ENCODE measurements at places on chromosomes 2 and 18.

DNA sequence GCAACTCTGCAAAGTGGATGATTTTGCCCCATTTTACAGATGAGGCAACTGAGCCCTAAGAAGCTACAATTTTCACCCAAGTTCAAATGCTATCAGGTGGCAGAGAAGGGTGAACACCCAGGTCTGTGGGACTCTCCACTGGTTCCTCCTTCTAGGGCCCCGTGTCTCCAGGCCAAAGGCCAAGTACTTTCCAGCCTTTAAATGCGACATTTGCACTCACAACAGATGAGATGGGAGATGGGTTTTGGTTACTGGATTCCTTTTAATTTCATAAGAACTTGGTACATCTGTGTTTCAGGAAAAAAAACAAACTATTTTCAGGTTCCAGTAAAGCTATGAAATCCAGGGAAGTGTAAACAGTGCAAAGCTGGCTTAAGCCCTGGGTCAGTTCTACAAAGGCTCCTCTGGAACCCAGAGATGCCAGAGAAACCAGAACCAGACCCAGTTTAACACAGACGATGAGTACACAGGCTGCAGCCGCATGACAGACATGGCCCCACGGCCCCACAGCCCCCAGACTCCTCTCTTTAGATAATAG is 361.7 kb downstream of the ANAPC1 start:
- DNase-seq, result peak; percentile 73

DNA sequence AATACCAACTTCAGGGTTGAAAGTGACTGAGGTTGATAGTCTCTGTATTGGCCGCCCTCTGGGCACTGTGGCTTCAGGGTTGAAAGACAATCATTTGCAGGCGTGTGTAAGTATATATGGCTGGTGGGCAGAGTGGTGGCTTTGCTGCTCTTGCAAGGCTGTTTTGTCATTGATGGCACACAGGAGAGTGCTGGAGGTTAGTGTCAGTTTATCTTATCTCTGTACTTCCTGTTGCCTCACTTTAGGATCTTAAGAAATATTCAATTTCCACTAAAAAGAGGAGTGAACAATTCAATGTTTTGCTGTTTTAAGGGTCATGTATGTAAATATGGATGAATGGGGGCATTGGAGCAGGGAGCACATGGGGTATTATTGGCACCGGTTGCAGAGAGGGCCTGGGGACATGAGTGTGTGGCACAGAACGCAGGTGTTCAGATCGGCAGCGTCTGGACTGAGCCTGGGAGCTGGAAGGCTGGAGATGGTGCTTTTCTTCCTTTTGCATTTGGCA is 51.5 kb downstream of the NCK2 start:
- no peak for DNase-seq

DNA sequence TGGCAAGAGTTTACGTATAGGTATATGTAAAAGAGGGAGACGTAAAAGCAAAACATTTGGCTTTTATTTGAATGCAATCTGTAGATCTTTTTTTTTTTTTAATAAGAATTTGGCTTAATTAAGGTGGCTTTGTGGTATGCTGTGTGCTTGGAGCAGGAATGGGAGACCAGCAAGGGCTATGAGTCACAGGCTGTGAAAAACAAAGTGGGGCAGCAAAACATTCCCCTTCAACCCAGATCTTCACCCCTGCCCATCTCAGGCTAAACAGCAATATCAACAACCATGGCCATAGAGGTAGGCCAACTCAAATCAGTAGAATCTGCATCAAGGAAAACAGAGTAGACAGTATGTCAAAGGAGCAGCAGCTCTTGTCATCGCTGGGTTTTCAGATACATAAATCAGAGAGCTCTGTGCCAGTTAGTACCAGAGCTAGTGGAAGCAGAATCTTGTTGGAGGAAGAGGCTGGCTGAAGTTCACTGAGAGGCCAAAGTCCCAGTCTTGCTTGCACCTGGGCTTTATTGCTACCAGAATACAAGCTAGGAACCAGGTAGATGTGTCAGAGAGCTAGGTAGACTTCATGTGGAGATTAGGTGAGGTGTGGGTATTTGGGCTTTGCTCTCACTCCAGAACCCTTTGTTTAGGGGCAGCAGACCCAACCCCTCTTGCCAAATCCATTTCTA is 191.5 kb upstream of the FANCL start:
- no peak for DNase-seq

- DNase-seq, result no peak
Measured at GRCh38 chr2:189982780-189983394, 79.6 kb downstream of the MSTN start.

DNA sequence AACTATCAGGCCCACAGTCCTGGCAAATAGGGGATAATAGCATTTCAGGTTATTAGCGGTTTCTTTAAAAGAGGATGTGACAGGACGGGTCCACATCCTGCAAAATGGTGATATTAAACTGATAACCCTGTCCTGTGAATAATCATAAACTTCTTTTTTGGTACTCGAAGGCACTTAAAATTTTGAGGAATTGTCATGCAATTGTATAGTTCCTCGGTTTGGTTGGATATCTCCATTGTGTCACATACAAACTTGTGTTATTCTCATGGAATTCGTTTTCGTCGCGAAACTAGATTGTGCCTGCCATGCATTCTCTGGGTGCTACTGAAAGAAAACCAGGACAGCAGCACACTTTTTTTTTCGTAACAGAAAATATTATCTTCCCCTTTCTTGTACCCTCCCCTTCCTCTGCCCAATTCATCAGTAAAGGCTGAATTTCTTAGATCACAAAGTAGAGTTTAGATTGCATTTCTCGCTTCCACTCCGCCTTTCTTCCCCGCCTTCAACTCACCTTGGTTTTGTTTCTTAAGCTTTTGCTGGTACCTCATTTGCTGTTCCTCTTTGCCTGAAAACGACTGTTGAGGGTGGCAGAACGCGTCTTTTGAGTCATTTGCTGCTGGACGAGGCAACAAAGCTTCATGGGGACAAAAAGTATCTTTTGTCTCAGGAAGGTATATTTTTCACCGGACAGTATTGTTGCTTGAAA is 1.3 kb downstream of the CERS6 start:
- no peak for DNase-seq

GRCh38 chr2:174503161-174503809 is 16.5 kb upstream of the GPR155 start:
- DNase-seq, result no peak

GRCh38 chr2:104465981-104466380 is 387.9 kb upstream of the POU3F3 start:
- DNase-seq, result no peak

DNA sequence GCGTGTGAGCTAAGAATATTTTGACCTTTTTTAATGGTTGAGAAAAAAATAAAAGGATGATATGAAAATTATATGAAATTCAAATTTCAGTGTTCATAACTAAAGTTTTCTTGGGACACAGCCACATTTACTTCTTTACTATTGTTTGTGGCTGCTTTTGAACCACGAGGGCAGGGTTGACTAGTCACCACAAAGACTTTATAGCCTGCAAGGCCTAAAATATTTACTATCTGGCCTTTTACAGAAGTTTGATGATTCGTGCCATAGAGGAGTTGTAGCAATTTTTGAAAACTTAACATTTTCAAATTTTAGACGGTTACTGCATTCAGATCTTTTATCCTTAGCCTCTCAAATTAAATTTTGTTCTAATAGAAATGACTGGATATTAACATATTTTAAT is 69.9 kb downstream of the LIMS1 start:
- DNase-seq, result no peak

DNA sequence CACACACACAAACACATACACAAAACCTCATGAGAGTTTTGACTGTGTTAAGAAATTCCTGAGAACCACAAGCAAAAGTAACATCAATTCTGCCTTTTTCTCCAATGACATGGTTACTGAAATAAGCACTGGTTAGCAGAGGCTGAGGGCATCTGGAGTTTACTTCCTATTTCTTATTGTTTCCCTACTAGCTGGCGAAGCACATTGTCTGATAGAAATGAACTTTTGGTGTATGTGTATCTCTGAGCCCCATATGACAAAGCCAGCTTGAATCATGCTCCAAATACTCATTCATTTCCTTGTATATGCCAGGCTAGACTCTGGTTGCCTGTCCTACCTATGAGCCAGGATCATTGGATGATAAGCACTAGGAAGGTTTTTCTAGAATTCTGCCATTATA is 203.1 kb downstream of the NCKAP5 start:
- DNase-seq, result no peak

DNA sequence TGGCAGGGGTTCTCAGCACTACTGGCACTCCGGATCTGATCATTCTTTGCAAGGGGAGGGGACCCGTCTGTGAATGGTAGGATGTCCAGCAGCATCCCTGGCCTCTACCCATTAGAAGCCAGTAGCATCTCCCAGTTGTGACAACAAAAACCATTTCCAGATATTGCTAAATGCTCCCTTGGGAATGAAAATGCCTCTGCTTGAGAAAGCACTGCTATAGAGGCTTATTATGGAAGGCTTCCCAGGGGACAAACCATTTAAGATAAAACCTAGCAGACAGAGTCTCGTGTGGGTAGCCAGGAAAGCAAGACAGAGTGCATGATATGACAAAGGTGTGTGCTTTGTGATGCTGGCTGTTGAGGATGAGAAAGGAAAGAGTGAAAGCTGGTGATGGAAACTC is 273.7 kb downstream of the TMX3 start:
- DNase-seq, result no peak

DNA sequence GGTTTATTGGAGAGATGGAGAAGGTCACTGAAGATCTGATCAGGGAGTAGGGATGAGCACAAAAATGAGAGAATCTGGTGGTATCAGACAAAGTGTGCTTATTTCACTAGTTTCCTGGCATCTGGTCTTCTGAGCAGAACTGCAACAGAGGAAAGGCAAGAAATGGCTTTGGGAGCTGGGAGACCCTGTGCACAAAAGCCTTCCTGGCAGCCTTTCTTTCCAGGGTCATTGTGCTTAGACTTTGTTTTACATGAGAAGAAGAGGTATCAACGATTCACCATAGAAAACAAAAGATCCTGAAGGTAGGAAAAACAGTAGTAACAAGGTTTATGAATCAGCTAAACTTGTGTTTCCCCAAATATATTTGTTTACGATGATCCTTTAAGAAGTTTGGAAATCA is 162.9 kb downstream of the CNTNAP5 start:
- no peak for DNase-seq

GRCh38 chr18:7545734-7546133 is 21.4 kb upstream of the PTPRM start:
- DNase-seq, result no peak

GRCh38 chr2:67219651-67220050 is 177.5 kb upstream of the ETAA1 start:
- DNase-seq, result no peak

DNA sequence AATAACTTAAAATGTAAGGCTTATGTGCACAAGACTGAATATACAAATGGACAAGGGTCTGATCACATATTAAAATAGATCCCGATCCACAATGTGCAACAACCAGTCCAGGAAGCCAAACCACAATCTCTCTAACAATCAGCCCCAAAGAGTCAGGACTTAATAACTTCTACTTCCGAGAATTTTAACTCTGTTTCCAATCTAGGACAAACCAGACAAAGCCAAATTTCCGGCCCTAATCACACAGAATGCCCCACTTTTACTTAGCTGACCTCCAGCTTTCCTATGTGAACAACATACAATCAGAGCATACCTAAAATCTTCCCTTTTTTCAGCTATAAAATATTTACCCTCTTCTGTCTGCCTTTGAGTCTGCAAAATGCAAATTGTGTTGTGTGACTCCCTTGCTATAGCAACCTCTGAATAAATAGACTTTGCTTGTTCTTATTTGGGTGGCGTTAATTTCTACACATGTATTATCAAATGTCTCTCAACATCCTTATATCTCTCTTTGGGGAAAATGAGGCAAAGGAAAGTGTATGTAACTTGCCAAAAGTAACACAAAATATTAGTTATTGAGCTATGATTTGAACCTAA is 381.9 kb upstream of the MC4R start:
- DNase-seq, result no peak

DNA sequence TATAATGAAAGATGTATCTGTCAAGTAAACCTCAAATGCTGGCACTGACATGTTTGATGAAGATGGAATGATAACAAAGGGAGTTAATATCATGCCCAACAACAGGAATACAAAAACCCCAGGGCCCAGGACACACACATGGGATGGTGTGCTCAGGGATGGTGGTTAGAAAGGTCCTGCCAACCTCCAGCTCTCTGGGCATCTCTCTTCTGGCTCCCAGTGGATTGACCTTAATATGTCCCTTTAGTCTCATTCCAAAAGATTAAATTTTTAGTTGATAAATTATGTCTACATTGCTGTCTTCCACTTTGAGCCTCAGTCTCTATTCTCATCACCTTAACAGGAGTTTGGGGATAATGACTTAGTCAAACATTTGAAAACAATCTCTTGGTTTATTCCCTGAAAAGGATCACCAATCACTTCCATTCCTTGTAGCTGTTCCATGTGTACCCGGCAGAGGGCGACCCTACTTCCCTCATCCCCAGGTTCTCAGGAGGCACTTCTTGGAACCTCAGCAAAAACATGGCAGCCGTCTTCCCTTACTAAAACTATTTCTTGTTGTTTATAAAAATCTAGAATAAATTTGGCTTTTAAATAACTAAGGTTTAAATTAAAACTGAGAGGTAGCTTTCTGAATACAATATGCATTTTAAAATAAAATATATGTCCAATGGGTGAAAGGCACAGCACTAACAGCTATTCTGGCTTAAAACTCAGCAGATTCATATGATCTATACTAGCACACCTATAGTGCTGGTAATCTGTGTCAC is 29.6 kb downstream of the MCEE start:
- DNase-seq, result peak; percentile 7

- DNase-seq, result no peak
Measured at GRCh38 chr2:102229141-102229769, 42.4 kb downstream of the IL1RL2 start.
